Stimulated activated naive CD8-positive, alpha-beta T cell treated with anti-CD3 and anti-CD28 coated beads, Interleukin-15, Interleukin-2, amounts not matched to agents 100 U/mL and 50 U/mL, for 24 hours (primary cell): ENCODE measurements at places on chromosomes 5 and 9.

- DNase-seq, result no peak
Observed at GRCh38 chr5:1089621-1090040, 22.2 kb downstream of the SLC12A7 start.

DNA sequence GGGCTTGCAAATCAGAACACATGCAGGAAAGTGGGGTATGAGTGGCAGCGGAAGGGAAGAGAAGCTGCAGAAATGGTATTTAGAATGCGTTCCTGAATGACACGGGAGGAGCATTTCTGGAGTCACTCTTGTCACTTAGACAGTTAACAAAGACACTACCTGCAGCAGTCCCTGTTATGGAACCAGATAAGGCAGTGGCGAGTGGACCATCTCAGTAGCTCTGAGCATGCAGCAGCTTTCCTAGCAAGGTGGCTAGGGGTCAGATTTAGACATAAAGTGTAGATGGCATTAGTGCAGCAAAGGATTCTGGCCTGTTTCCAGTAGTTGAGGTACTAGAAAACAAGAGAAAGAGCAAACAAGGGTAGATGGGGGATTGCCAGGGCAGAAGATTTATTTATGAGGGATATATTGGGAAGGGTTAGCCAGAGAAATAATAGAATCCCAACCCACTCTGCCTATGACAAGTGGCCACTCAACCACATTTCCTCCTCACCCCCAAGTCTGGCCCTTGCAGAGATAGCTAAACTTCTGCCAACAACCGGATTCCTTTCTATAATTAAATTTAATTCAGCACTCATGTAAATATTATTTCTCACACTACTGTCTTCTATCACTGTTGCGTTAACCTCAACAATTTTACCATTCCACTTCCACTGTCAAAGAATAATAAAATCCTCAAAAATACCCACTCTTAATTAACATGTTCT is 201.6 kb downstream of the DCP2 start:
- no peak for DNase-seq

- DNase-seq, result no peak
Observed at GRCh38 chr5:124302533-124302932, 443.9 kb downstream of the ZNF608 start.

DNA sequence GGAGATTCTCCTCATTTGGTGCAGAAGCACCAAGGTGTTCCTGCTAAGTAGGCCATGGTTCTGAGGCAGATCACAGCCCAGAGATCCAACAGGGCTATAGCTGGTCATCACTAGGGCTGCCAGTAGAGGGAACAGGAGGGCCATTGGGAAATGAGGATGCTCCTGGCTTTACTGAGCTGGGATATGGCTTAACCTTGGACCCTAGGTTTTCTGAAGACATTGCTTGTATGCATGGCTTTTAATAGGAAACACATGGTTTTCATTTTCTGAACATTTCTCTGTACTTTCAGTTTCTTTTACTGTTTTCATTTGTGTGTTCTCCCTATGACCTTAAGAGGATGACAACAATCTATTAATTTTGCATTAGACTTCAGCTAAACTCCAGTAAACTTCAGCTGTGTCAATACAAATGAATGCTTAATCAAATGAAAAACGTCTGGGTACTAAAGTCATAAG is at the start of gene IFNW1:
TSS of gene IFNW1 (minus strand) at position 406 of the 456 bp plus-strand sequence. CDS start at position 144, 262 bp downstream.
- DNase-seq, result no peak

GRCh38 chr5:6043491-6044310 is 334.6 kb downstream of the MED10 start:
- no peak for DNase-seq
